ENCODE measurements at places on chromosomes 4 and X.
A peak's percentile ranks its signal among the peaks of the same experiment; 100 is the strongest.

DNA sequence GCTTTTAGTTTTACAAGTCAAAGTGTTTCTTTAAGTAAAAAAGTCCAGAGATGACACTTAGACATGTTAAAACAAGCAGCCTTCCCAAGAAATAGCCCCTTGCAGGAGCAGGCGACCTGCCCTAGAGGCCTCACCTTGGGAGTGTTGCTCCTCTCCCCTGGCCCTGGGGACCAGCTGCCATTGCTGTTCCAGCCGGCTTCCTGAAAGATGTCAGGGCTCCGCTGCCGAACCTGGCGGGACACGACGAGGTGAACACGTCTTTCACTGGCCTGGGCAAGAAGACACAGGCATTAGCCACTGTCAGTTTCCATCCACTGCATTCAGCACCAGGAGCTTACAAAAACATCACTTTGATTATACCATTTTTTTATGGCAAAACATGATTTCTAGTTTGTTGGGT is 104.1 kb downstream of the FIP1L1 start:
- DNase-seq: no peak

DNA sequence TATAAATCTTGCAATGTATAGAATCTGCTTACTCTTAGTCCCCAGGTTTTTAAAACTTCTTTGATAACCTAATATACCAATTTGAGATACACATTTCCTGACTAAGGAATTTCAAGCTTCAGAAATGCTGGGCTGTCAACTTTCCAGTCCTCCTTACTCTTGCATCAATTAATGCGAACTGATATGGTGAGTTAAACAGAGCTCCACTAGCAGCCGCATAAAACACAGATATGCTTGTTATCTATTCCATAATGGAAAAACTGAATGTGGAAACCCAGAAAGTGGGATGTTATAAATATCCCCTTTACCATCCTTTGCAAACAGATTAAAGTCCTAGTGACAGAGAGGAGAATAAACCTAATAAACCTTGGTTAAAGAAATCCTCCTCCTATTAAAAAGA is 1913.7 kb downstream of the STIM2 start:
- DNase-seq: no peak

- DNase-seq: peak; percentile 51
These were observed 92.8 kb downstream of the CBR4 start for GRCh38 chr4:168917138-168917779.

DNA sequence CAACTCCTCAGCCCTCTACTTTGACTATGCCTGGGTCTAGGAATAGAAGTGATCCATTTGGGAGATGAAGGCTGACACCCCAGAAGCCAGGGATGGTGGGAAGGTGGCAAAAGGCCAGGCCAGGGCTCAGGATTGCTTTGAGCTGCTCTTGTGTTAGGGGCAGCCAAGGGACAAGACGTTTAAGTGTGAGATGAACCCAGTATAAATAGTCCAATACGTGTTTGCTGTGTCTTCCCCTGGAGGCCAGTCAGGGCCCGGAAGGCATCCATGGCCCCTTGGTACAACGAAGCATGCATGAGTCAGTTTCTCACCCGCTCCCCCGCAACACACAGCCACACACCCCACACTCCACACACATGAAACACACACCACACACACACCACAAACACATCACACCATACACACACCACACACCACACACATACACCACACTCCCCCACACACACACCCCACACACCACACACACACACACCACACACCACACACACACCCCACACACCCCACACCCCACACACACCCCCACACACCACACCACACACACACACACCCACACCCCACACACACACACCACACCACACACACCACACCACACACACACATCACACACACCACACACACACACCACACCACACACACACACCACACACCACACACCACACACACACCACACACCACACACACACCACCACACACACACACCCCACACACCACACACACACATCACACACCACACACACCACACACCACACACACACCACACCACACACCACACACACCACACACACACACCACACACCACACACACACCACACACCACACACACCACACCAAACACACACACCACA is 5.1 kb downstream of the STARD8 start:
- DNase-seq: peak; percentile 37

GRCh38 chr4:5852523-5853202 is 40.2 kb downstream of the CRMP1 start:
- no peak for DNase-seq

- no peak for DNase-seq
These were observed 312.1 kb upstream of the GATB start for GRCh38 chr4:152072906-152073305.

- DNase-seq: no peak
These were observed 107.0 kb upstream of the CTSO start for GRCh38 chr4:156060661-156061060.

DNA sequence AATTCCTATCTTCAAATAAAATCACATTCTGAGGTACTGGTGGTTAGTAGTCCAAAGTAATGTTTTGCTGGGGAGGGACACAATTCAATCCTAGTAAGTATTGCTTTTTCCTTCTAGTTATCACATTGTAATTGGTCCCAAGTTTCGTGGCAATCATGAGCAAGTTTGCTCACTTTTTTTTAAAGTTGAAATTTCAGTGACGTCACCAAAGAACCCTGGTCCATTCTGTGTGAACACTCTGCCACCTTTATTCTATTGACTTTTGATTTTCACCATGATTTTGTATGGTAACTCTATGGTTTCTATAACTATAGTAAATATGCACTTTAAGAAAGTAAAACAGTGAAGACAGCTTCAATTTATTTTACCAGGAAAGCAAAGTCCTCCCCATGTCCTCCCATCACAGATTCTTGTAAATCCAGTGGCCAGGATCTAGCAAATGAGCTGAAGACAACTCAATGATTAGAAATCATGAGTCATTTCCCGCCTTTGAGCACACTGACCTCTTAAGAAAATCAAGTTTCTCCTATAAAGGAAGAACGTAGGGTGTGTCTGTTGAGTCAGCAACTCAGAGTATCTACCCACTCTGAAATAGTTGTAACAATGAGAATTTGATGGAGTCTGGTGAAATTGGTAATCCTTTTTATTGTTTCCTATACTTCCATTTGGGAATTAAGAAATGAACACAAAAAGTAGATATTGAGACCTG is 1306.6 kb upstream of the PABPC4L start:
- peak; percentile 62 for DNase-seq

GRCh38 chrX:151935358-151935757 is 22.7 kb downstream of the MAGEA4 start:
- DNase-seq: no peak

DNA sequence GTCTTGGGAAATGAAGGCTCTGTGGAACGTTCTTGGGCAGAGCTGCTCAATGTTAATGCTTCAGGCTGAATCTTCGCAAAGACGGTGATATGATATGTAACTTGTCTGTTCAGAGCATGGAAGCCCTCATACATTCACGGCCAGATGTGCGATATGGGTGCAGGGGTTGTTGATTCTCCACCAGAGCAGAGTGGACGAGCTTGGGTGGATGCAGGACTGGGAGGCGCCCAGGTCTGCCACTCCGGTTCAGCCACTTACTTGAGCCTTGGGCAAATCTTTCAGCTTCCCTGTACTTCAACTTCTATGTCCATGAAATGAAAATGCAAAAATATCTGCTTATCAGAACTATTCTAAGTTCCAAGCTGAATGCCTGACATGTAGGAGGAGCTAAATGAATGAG is 47.4 kb upstream of the MND1 start:
- DNase-seq: no peak

DNA sequence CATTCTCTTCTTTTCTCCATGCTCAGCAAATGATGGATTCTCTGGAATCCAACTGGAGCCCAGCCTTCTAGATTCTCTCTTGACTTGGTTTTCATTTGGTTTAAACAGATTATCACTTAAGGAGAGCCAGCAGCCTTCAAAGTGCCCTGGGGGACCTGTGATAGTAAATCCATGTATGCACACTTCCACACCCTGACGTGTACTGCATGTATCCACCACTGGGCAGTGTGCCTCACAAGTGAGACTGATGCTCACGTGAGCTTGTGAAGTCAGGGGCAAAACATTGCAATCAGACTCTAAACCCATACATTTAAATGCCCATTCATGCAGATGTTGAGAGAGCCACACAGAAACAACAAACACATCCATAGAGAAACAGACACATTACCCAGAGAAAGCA is 28.0 kb upstream of the SETD7 start:
- DNase-seq: no peak

DNA sequence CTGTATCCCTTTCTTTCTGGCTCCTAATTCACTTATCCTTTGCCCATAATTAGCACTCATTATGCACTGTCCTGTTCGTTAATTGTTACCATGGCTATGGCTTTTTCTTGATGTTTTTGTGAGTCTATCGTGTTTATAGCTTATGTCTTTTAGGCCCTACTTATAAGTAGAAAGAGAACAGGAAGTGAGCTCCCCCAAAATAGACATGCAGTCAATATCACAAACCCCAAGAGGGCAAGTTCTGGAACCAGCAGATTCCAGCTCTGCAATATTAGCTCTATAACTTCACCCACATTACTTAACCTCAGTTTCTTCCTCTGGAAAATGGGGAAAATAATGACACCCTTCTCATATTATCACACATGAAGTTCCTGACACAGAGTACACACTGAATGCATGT is 7.4 kb upstream of the HS3ST1 start:
- no peak for DNase-seq

GRCh38 chr4:41320786-41321185 is 64.1 kb downstream of the UCHL1 start:
- DNase-seq: no peak

DNA sequence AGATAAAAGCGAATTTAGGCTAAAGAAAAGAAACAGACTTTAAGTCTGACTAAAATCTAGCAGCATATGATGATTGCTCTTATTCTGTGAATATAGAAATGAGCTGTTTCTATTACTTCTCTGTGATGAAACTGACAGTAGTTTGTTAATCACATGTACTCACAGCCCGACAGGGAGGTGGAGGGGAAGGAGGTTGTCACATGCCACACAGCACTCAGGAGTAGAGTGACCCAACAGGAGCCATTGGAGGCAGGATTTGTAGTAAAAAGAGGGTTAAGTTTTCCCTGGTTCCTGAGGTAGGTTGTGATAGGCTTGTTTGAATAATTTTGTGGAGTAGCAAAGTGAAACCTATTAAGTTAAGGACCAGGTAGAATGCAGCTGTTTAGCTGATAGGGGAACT is 495.9 kb downstream of the CENPC start:
- DNase-seq: no peak

DNA sequence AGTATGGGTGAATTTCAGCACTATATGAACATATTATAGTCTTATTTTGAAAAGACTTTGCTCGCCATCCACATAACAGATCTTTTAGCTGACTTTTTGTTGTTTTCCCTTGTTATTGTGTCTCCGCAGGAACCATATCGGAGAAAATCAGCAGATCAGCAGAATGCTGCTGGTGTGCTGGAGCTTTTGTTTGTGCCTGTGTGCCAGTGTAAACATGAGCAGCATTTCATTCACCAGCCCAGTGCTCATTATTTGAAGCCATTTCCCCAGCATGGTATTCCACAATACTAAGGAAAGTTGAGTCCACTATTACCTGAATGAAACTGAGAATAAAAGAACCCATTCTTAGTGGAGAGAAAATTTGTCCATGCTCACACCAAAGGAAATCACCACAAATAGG is 261.8 kb upstream of the ARX start:
- DNase-seq: no peak

DNA sequence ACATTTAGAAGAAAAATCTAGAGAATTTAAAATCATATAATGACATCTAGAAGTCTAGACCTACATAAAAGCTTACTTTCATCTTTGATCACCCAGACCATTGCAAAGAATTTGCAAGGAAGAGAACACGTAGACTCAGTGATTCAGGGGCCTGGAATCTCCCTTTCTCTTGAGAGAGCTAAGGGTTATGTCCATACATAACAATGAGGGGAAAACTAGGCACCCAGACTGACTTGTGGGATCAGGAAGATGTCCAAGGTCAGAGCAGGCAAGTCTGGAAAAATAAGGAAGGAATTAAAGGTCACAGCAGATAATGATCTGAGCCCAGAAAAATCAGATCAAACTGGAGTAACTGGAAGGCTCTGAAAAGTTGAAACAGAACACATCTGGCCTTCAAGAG is 198.4 kb upstream of the SFRP2 start:
- peak; percentile 87 for DNase-seq

- no peak for DNase-seq
These were observed 2.7 kb downstream of the ELOVL6 start for GRCh38 chr4:110195561-110196205.

DNA sequence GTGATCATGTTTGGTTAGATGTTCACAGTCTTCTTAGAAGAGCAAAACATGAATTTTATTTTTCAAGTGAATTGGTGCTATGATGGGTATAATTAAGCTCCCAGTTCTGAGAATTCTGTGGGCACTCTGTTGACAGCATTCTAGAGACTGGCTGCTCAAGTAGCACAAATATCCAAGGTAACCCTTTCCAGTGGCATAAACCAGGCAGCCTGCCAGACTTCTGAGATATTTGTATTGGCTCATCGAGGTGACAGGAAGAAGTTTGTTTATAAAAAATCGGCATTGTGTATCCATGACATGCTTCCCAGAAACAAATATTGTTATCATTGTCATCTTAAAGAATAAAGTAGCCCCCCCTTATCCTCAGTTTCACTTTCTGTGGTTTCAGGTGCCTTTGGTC is 28.3 kb downstream of the LANCL3 start:
- no peak for DNase-seq
